ENCODE measurements at places on chromosomes 2 and 18.

- H3K4me3 ChIP-seq = no peak overlapping the region
- DNase-seq = no peak
- no peaks in the 10 kb centered on the region for H3K27me3 ChIP-seq
- H3K27ac ChIP-seq = no peak overlapping the region
- H3K36me3 ChIP-seq = no peaks in the 10 kb centered on the region
- H3K4me1 ChIP-seq = no peaks in the 10 kb centered on the region
Observed at GRCh38 chr2:5749347-5749746, 57.2 kb downstream of the SOX11 start.

DNA sequence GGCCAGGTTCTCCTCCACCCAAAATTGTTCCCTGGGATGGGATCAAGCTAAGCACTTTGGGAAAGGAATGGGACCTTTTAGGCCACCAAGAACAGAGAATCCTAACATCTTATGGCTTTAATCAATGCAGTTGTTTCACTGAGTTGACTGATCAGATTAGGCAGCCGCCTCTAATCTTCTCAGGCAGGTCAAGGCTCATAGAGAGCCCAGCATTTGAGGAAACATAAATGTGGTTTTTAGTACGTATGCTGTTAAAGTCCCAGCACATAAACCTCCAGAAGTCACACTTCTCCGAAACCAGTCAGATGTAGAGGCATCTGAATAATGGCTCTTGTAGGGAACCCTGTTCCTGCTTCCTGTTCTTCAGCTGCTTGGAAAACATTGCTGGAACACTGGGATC, 99.5 kb upstream of the RMDN2 start:
- peaks cover 13% of the 10 kb centered on the region for H3K4me1 ChIP-seq
- no peak overlapping the region for H3K4me3 ChIP-seq
- no peaks in the 10 kb centered on the region for H3K36me3 ChIP-seq
- H3K27ac ChIP-seq = no peak overlapping the region
- no peaks in the 10 kb centered on the region for H3K27me3 ChIP-seq
- DNase-seq = no peak

DNA sequence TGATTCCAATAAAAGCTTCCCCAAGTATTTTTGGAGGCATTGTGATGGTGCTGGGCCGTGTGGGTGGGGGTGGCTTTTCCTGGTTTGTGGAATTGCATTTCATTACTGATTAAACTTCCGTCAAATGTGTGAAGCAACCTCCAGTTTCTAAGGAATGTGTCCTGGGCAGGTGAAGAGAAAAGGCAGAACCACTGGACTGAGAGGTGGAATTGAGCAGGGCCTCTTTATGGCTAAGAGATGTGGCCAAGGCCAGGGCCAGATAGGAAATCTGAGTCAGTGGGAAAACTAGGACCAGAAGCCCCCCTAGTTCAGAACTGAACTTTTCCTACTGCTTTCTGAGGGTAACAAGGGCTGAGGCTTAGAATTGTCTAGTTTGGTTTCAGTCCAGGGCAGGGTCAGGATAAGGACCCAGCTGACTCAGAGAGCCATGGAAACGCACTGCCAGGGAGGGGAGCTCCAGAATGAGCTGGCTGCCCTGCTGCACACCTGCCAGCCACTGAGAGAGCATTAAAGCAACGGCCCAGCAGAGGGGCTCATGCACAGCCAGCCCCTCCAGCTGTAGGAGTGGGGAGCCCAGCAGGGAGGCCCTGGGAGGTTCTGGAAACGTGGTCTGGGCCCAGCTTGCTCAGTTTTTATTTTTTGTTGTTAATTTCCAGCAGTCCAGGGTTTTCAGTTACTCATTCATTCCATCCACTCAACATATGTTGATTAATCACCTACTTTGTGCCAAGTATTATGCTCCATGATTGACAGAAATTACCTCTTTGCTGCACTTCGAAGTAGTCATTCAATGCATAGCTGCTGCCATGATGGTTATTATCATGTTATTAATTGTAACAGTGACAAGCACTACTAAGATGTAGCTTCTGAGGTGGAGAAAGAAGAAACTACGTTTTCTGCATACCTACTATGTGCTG, 156.1 kb downstream of the MSH2 start:
- no peak for DNase-seq
- H3K4me1 ChIP-seq = no peaks in the 10 kb centered on the region
- H3K27ac ChIP-seq = no peak overlapping the region
- H3K36me3 ChIP-seq = no peaks in the 10 kb centered on the region

GRCh38 chr18:30302181-30302580, 740.4 kb downstream of the DSC3 start:
- H3K27me3 ChIP-seq = no peaks in the 10 kb centered on the region
- no peak for DNase-seq
- no peaks in the 10 kb centered on the region for H3K4me1 ChIP-seq
- no peak overlapping the region for H3K4me3 ChIP-seq

GRCh38 chr2:219270055-219270372, 9.2 kb upstream of the DNAJB2 start:
- H3K27ac ChIP-seq = no peak overlapping the region
- H3K36me3 ChIP-seq = no peaks in the 10 kb centered on the region
- H3K4me3 ChIP-seq = no peak overlapping the region
- no peak for DNase-seq

- H3K4me1 ChIP-seq = no peaks in the 10 kb centered on the region
- no peaks in the 10 kb centered on the region for H3K36me3 ChIP-seq
- H3K4me3 ChIP-seq = no peak overlapping the region
- no peak overlapping the region for H3K27ac ChIP-seq
- H3K27me3 ChIP-seq = no peaks in the 10 kb centered on the region
- DNase-seq = no peak
Observed at GRCh38 chr2:34808426-34808825, 1209.3 kb upstream of the FAM98A start.
